Left forelimb (tissue), 1 donor: ENCODE measurements at places on chromosomes 7 and 10.

DNA sequence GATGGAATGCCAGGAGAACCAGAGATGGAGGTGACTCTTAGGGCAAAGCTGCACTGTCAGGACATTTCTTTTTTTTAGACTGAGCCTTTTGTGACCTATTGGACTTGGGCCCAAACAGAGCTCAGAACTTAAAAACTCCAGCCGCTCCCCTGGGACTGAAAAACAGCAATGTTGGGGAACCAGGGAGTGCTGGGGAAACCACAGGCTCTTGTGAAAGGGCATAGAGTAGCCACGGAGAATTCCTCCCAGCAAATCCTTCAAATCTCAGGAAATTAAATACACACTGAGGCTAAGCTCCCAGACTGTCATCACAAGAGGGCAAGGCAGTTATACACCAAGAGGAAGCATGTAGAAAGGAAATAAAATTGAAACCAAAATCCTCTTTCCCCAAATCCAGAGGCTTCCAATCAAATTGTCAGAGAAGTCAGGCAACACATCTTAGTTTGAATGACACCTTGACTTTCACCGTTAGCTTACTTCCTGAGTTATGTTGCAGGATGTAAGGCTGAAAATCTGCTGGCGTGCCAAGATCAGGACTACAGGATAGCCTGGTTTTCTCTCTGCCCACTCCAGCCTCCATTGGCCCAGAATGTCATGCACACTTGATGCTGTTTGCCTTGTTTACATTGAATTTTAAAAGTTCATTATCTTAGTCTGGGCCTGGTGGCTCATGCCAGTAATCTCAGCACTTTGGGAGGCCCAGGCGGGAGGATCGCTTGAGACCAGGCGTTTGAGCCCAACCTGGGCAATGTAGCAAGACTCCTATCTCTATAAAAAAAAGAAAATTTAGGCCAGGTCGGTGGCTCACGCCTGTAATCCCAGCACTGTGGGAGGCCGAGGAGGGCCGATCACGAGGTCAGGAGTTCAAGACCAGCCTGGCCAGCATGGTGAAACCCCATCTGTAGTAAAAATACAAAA, 2.6 kb upstream of the RFC2 start:
- DNase-seq = no peak

DNA sequence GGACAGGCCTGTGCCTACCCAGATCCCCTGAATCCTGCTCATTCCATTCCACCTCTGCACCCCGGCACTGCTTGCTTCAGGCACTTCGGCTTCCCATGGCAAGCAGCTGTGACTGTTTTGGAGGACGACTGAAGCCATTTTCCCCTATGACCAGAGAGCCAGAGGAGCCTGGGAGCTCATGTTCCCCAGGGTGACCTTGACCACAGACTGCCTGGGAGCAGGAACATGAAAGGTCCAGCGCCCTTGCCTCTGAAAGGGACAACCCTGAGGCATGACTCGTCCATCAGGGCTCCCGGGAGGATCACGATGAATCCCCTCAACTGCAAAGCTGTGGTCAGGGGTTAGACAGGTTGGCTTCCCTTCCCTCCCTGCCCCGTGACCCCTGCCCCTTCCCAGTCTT, 16.7 kb upstream of the HMX3 start:
- DNase-seq = no peak

DNA sequence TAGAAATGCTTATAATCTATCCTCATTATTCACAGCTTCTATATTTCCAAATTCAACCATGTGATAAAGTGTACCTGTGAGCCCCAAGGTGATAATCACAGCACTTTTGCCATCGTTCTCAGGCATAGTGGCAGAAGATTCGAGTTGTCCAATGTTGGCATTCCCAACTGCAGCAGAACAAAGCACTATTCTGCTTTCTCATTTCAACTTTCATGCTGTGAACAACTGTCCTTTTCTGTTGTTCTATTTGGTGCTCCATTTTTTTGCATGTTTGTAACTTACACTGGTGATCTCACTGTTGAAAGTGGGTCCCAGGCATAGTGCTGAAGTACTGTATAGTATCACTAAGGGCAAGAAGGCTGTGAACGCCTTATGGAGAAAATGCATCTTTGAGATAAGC, 438.2 kb downstream of the PAXIP1 start:
- DNase-seq = no peak

DNA sequence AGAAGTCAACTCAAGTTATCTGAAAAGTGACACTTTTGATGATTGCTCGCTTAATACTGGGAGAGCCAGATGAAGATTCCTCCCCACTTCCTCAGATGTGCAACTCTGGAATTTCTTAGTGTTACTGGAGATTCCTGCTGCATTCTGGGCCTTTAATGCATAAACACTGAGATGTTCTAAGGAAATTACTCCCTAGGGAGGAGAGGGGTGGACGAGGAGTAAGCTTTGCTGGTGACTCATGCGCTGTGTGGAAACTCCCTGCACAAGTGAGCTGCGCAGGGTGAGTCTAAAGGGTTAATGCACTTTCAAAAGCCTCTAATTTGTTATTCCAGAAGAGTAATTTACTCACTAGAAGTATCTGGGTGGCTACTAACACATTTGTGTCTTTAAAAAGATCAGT, 46.3 kb downstream of the EGFR start:
- no peak for DNase-seq
